ENCODE measurements at places on chromosomes 3 and 15.

DNA sequence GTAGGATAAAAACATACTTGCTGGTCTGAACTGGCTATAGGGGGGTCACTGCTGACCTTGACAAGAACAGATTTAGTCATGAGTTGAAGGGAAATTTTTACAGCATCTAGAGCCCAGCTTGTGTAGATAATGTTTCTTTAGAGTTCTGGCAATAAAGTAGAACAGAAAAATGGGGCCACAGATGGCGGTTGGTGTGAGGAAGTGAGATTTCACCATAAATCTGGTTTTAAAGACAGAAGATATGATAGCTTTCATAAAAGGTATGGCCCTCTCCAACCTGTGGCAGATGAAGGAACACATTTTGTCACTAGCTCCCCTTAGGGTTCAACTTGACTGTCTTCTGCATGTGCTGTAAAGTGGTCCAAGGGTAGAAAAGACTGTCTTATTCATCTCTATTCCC is 24.3 kb upstream of the IMPDH2 start:
- no peak for DNase-seq

DNA sequence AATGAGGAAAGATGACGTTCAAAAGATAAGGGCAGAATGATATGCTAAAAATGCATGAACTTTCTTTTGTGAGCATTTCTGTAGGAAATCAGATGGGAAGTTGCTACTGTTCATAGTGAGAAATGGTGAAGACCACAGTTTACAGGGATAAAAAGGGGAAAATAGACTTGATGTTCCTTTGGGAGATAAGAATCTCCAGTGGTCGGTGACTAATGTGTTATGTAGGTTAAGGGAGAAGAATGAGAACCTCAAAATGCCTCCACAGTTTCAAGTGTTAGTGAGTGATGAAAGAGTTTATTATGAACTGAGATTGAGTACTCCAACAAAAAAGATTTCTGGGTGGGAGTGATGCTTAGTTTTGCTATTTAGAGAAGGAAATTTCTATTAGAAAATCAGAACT is 247.2 kb downstream of the LSAMP start:
- DNase-seq = peak; percentile 7

GRCh38 chr3:143247073-143247472 is 127.5 kb downstream of the CHST2 start:
- no peak for DNase-seq

GRCh38 chr3:195087328-195087727 is 183.6 kb downstream of the XXYLT1 start:
- no peak for DNase-seq

GRCh38 chr3:122679085-122679881 is 1.4 kb upstream of the PARP14 start:
- DNase-seq = peak; percentile 79

- peak; percentile 9 for DNase-seq
Observed at GRCh38 chr3:148366743-148367410, 330.8 kb upstream of the AGTR1 start.

DNA sequence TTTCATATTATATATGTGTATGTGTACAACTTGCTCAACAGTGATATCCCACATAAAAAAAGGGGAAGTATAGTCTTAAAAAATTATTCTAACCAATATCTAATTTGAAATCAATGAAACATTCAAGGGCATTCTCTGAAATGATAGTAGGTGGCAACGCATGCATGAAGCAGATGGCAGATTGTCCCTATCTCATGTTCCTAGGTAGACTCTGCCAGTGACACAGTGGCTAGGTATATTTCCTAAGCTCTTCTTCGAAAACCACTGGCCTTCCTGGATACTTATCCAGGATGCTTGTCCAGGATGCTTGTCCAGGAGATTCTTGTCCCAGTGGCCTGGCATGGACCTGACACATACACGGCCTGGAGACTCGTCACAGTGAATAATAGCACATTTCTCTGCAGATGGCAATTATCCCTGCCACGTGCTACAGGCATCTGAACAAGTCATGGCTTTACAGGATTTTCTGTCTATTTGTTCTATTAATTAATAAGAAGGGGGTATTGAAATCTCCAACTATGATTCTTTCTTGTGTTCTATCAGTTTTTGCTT is 54.9 kb downstream of the OCA2 start:
- DNase-seq = no peak

DNA sequence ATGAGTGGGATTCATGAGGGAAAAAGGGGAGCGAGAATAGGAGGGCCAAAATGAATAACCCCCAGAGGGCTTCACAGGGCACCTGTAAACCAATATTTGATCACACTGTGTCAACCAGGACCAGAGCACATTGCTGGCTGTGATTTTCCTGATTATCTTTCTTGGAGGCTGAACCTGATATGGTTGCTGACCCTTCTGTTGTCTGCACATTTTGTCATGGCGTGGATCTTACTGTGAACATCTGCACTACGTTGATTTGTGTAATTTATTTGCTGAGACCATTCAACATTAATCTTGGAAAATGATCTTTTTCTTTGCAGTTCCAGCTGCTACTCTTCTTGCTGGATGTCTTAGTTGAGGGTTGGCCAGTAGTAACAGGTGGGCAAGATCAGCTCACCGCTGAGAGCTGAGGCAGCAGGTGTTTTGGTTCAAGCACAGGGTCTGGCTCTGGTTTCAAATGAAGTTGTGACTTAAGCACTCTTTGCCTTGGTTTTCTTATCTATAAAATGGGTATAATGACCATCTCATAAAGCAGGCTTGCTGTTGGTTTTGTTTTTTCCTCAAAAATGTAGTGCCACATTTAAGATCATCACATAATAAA is 61.2 kb downstream of the ARHGEF26 start:
- no peak for DNase-seq

- DNase-seq = no peak
Observed at GRCh38 chr15:71333136-71333700, 217.9 kb downstream of the THSD4 start.

DNA sequence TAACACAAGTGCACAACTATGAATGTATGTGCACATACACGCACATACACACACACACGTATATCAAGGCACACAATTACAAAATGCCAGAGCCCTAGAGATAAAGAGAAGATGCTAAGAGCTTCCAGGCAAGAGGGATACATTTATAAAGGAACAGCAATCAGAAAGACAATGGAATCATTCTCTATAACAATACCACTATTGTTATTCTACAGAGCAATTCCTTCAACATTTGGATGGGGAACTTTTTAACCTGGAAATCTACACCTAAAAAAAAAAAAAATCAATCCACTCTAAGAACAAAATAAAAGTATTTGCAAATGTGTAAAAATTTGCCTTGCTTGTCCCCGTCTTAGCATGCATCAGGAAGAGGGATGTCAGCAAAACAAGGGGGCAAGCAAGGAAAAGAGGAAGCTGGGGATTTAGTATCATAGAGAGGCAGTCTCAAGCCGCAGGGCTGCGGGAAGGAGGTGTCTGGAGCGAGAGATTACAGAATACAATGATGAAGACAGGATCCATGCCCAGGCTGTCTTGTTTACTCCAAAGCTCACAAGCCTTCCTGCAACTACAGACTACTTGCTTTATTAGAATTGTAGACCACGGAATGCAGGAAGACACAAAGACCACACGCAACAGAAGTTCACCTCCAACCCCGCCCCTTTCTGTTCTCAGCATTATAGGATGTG is 220.2 kb downstream of the NTRK3 start:
- DNase-seq = no peak

DNA sequence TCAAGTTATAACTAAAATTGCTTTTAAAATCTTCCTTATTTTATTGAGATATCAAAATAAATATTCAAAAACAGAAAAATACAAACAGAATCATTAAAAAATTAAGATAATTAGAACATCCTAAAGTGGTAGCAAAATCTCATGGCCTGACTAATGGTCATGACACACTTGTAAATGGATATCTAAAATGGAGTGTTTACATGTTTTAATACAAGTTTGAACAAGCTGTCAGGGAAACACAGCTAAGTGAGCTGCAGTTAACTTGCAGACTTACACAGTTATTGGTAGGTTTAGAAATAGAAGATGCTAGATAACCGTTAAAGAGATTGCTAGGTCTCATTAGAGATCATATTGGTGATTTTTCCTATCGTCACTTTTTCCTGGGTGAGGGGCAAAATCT is 242.3 kb downstream of the LPP start:
- DNase-seq = no peak

- DNase-seq = peak; percentile 74
Observed at GRCh38 chr3:10286596-10287295, 6.0 kb downstream of the GHRL start.

DNA sequence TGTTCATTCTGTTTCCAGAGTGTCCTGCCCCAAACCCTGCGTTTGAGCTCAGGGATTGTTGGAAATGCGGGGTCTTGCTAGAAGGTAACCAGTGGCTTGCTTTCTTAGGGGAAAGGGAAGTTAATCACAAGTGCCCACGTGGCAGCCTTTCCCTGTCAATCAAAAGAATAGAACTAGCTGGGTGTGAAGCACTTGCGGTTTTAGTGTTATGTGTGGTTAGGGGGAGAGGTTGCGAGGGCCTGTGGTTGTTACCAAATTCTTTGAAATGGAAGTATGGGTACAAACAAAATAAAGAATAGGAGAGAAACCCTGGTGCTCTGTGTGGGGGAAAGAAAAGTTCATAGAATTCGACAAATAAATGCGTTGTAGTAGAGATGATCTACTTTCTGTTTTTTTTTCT is 67.6 kb downstream of the FNDC3B start:
- no peak for DNase-seq

DNA sequence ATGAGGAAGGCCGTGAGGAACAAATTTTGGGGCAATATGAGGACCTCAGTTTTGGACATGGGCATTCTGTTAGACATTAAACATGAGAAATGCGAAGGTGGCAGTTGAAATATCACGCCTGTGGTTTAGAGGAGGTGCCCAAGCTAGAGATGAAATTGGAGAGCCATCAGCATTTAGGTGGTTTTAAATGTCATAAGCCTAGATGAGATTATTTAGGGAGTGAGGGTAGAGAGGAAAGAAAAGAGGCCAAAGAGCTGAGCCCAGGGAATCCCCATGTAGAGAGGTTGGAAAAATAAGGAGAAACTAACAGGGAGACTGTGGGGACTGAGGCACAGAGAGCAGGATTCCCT is 14.9 kb downstream of the RTP1 start:
- no peak for DNase-seq

GRCh38 chr3:99789011-99789721 is 28.5 kb upstream of the CMSS1 start:
- peak; percentile 67 for DNase-seq

- no peak for DNase-seq
Observed at GRCh38 chr3:8631661-8632060, 12.9 kb downstream of the SSUH2 start.

DNA sequence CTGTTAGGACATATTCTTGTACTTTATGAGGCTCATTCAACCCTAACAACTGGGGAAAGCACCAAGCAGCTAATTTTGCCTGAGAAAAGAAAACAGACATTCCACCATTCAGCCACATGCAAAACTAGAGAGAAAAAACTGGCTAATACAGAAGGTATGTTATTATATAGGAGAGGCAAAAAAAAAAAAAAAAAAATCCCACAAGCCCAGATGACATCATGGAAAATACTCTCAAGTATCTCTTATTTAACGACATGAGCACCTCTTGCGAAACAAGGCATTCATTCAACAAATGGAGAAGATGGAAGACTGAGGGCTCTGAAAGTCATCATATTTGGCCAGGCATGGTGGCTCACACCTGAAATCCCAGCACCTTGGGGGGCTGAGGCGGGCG is 61.5 kb downstream of the PRICKLE2 start:
- peak; percentile 96 for DNase-seq

GRCh38 chr3:52357151-52358080 is 41.3 kb downstream of the DNAH1 start:
- no peak for DNase-seq

GRCh38 chr15:33639978-33640377 is 328.3 kb upstream of the CHRM5 start:
- no peak for DNase-seq

DNA sequence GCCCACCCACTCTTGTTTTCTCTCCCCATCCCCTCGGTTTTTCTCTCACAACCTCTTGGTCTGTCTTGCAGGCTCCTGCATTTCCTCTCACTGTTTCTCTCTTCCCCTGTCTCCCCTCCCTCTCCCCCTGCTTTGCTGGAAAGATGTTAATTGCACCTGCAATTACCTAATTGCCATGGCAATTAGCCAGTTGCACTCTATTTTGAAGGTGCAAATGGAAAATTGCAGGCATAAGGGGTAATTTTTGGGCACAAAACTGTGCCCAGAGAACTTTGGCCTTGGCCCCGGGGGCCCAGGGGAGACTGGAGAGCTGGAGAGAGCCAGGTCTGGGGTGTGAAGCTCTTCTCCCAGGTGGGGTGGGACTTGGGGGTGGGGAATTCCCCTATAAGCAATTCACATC is 164.5 kb upstream of the TLE3 start:
- DNase-seq = no peak

DNA sequence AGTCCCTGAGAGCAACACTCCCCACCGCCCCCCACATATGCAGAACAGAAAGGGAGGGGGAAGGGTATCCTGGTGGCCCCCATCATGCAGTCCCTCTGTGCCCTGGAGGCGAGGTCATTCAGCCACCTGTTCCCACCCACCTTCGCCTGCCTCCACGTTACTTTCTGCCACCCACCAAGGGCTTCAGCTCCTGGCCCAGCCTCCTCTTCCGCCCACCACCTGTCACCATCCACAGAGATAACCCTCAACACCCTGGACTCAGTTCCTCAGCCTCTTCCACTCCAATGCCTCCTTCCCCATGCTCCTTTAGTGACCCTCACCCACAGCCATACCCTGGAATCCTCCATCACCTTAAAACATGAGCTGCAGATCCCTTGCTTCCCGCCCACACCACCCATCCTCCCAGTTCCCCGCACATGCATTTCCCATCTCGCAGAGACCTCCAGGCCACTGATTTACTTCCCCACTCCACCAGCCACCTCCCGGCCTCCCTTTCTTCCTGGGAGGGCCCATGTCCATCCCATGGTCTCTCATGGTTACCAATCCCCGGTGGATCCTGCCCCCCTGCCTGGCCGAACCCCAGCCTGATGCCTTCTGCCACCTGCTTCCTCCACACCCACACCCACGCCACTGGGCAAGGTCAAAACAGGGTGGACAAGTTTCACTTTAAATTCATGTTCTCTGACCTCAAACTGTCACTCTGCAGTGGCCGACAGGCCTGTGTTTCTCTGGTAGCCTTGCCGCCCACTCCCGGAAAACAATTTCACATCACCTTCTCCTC is 18.2 kb downstream of the HOMER2 start:
- no peak for DNase-seq

Data from IMR-90 (cell line).